Astrocyte of the spinal cord (primary cell): ENCODE measurements at places on chromosomes 7 and 10.

DNA sequence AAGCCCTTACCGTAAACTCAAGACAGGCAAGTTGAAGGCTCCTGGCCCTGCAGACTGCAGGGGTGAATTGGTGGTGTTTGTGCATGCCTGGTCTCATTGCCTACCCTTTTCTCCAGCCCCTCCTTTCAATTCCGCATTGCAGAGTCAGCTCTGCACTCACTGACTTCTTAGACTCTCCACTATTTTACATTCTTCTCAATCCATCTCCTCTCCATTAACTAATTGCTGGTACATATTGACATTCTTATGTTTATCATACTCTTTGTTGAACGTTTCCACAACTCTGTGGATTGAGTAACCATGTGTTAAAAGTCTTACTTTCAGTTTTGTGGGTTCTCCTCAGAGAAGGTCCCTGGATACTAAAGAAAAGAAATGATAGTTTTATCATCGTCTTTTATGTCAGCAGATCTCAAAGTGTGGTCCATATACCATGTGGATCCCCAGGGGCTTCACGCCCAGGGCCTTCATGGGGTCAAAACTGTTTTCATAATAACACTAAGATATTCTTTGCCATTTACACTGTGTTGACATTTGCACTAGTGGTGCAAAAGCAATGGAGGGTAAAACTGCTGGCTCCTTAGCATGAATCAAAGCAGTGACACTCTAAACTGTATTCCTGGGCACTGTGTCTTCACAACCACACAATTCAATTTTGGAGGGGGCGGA, 135.4 kb upstream of the FZD1 start:
- peak; percentile 6 for DNase-seq

- no peak for DNase-seq
These were observed 11.5 kb downstream of the LIPJ start for GRCh38 chr10:88598055-88598454.

GRCh38 chr10:130824230-130825014, 487.1 kb downstream of the TCERG1L start:
- DNase-seq: no peak

- DNase-seq: no peak
These were observed 124.8 kb downstream of the TCERG1L start for GRCh38 chr10:131186547-131187253.

GRCh38 chr7:54394834-54395233, 147.3 kb upstream of the VSTM2A start:
- no peak for DNase-seq

DNA sequence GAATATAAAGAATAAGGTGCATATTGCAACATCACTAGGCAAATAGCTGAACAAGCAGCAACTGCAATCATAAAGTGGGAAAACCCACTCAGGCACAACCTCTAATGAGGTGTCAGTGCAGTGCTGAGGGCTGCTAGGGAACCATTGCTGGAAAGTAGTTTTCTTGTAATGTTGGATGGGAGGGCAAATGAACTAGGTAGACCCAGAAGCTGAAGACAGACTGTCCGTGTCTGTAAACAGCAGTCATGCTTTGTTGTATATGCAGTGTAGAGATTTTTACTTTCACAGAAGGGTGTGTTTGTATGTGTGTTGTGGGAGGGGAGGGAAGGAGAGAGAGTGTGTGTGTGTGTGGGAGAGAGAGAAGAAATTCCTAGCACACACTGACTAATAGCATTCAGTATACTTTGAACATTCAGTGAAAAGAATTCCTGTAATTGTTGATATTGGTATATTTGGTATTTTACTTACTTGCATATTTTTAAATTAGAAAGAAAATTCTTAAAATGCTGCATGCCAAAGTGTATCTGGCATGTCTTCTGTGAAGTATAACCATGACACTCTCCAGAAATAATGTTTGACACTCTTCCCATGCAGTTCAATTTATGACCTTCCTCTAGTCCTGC, 28.8 kb downstream of the ITGB8 start:
- DNase-seq: no peak

DNA sequence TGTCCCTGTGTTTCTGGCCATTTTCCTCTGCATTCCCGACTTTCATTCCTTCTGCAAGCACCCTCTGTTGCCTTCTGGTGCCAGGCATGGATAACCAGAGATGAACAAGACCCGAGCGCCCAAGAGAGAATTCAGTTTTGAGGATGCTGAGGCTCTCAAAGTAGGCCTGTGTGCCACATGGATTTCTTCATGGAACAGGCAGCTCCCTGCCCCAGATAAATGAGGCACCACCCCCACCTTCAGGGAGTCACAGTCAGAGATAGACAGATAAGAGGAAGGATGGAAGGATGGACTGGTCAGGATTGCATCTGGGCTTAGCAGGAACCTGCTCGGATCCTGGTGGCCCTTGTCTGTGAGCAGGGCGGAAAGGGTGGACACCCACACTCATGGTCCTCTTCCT, 49.4 kb downstream of the ADCYAP1R1 start:
- no peak for DNase-seq

DNA sequence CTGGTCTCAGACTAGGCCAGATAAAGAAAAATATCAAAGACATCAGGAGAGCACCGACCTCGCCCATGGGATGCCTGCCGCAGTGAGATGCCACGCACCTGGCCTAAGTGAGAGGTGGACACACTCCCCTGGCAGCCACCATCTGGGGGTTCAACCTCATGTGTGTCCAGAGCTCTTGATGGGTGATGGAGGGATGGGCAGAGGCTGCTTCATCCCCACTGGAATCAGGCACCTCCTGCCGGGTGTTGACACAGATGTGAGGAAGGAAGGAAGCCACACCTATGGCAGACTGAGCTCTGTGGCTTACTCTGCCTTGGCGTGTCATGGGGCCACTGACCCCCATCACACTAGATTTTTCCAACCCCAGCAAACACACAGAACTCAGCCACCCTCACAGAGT, 11.4 kb downstream of the ZNF488 start:
- no peak for DNase-seq

GRCh38 chr10:121243609-121244241, 354.5 kb downstream of the FGFR2 start:
- DNase-seq: no peak
